ENCODE measurements at places on chromosomes 3 and 15. TPM values are rescaled to one million over a fixed set of nuclear protein-coding genes. Genes with fewer than 3 reads are reported as not detected.

DNA sequence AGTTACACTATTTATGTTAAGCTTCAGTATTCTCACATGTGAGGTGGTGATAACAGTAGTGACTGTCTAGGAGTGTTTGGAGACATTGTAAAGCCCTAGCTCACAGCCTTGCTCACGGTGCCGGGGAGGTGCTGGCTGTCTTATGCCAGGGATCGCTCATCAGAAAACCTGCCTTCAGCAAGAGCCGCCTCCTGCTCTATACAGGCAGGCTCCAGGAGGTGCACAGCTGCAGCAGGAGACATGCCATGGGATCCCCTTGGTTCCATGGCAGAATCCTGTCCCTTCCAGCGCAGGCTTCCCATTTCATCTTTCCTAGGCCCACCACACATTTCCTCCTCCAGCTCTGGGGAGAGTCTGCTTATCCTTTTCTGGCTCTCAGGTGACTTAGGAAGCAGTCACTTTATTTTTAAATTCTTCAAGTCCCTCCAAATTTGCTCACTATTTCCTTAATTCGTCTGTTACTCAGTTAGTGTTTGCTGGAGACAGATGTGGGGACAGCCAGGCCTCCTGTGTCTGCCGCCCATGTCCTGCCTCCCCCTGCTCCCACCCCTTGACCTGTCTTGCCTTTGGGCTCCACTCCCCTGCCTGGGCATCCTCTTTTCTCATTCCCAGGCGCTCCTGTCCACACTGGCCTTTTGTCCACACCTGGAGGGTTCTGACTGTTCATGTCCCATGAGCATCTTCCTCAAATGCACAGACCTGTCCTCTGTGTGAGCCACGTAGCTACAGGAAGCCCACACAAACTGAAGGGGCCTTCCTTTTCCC is 31.7 kb downstream of the SLCO2A1 start:
- peak; percentile 47 for DNase-seq

DNA sequence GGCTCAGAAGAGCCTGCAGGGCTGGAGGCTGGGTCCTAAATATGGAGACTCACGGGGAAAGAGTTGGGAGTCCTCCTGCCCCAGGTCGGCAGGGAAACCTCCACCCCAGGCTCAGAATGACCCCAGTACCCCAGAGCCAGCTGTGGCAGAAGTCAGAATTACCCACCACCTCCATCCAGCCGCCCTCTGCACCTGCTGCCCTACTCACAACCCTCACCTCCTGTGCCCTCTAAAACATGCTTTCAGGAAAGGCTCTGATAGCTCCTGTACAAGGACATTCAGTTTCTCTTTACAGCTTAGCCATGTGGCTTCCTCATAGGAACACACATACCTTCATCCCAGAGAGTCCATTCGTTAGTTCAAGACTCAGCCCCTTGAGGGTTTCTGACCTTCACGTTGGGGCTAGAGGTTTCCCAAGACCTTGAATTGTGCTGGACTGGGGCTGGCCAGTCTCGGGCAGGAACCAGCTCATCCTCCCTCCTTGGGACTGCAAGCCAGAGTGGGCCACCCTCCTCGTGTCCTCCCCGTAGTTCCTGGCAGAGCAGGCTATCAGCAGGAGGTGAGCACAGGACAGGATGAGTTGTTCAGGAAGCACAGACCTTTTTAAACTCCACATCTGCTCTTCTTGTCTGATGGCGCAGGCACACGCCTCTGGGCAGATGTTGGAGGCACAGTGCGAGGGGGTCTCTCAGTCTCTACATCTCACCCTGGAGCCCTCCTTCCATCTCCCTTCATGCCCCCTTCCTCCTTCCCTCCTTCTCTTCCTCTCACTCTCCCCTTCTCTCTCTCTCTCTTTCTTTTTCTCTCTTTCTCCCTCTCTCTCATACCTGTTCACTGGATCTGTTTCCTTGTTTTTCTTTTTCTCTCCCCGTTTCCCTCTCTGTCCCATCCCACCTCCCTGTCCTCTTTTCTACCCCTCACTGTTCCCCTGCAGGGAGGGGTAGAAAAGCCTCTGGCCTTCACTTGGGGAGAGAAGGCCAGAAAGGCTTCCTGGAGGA is 55.9 kb upstream of the NR2C2 start:
- peak; percentile 46 for DNase-seq

GRCh38 chr3:25281041-25281731 is 146.9 kb upstream of the RARB start:
- no peak for DNase-seq

The GOLGA8O gene
- not detected for polyA plus RNA-seq

DNA sequence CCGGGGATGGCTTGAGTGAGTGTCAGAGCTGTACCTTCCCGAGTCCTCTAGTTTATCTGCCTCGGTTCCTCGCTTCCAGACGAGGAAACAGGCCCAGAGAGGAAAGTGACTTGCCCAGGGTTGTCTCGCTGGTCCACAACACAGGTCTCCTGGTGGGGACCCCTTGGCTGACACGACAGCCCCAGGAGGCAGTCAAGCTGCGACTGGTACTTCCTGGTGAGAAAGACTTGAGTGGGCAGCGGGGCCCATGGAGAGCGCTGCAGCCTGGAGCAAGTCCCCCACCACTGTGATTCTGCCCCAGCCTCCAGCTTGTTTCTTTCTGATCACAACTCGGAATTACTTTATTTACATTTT is 600 bp upstream of the CHRNA5 start:
- no peak for DNase-seq

GRCh38 chr15:78104566-78105475 is 12.5 kb downstream of the SH2D7 start:
- DNase-seq = peak; percentile 41

DNA sequence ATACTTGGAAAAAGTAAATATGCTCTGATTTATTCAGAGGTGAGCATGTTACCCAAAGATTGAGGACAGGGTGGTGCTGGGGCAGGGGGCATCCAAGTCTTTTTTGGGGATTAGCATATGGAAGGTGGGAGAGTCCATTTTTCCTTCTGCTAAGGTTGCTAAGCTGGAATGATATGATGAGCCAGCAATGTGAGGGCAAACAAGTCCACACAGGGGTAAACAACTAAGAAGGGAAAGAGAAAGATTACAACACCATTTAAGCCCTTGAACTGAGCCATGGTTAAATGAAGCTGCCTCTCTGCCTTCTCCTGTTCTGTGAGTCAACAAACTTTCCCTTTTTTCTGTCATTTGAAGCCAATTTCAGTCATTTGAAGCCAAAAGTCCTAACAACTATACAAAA is 89.0 kb downstream of the RPL22L1 start:
- DNase-seq = no peak

The GPR62 gene
- polyA plus RNA-seq = not detected
